ENCODE measurements at places on chromosomes 5 and 9. TPM values are rescaled to one million over a fixed set of nuclear protein-coding genes. Genes with fewer than 3 reads are reported as not detected.

DNA sequence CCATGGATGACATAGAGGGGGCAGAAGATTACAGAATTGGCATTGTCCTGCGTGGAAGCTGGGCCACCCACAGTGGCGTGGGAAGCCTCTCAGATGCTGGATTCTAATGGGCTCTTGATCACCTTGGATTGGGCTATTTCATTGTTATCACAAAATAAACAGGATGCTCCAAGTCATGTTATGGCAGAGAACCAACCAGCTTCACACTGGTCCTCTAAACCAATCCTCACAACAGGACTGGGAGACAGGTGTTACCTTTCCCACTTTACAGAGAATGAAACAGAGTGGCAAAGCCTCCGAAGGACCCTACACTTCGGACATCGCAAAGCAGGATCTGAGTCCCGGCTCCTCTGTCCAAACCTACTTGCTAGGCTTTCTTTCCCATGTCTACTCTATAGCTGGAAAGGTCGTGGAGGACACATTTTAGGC, 455 bp upstream of the SMIM3 start:
- no peak for DNase-seq

- no peak for DNase-seq
These were observed 289.1 kb upstream of the EDIL3 start for GRCh38 chr5:84673785-84674184.

The SHOC1 gene
- total RNA-seq, result not detected

DNA sequence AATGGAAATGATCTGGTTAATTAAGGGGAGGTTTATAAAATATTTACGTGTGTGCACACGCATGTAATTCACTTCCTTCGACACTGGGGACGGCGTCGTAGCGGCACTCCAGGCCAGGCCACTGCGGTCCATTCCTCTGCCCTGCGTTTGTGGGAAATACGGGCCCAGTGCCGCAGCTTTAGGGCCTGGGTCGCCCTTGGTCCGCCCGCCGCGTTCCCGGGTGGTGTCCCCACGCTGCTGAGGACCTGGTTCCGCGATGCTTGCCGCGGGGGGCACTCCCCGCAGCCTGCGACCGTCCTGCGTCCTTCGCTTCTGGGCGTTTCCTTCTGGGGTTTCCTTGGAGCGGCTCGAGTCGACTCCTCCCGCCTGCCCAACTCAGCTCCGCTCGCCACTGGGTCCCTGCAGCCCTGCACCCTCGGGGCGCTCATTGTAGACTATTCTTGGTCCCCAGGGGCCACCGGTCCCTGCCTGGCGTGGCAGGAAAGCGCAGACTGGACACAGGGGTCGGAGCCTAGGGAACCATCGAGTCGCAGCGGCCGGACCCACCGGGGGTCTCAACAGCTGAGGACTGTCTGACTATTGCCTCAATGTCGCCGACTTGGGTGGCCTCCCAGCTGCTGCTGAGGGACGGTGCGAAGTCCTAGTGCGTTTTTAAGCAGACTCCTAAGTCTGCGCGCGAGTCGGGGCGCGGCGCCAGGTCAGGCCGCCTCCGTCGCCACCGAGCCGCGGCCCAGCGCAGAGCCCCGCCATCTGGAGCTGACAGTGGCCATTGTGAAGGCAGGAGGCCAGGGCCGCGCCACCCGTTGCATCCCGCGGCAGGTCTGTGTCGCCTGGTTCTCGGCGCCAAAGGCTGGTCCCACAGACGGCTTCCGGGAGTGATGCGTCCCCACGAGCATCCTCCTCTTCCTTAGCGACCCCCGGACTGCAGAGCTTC, 4.4 kb upstream of the IRX1 start:
- no peak for DNase-seq

GRCh38 chr9:102922526-102922925, 72.6 kb upstream of the CYLC2 start:
- DNase-seq, result no peak

DNA sequence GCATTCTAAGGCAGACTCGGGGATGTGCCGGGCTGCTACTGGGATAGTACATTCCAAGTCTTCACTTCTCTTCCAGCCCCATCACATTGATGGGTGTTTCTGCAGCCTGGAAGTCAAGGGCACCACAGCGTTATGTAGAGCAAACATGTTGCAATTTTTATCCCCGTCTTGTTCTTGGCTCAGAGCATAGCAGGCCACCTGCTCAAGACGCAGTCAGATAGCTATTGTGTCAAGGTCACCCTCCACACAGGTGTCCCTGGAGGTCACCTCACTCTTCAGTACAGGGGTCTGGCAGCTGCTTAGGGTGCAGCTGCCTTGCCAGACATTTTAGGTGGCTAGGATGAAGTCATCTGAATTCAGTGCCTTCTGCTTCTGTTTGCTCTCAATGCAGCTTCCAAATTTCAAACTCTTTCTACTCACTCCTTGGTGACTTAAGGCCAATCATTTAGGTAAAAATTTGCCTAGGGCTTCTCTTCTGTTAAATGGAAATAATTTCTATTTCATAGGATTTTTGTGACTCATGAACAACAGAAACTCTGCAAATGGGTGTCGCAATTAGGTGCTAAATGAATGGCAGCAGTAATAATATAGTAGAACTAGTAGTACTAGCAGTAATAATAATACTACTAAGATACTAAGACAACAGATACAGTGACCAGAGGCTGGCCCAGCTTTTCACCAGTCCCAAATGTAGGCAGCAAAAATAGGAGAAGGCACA, 24.3 kb downstream of the KCNV2 start:
- no peak for DNase-seq

DNA sequence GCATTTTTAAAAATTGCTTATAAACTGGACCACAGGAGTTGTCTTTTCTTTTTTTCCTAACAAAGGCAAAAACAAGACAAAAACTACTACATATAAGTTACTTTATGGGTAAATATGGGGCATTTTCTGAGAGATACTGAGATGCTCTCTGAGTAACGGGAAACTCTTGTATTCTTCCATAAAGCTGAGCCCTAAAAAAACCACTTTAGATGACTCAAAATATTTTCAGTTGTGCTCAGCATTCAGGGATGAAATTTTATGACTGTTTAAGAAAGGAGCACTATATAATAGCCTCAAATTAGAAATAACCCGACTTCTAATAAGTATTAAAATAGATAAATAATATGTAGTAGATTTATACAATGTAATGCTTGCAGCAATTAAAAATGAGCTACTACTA, 644.5 kb downstream of the KCTD16 start:
- DNase-seq, result no peak

- DNase-seq, result no peak
These were observed 61.0 kb downstream of the CYSTM1 start for GRCh38 chr5:140235791-140236551.

- no peak for DNase-seq
These were observed 159.4 kb downstream of the ARHGAP26 start for GRCh38 chr5:142929587-142929986.

The ZNF189 gene
- total RNA-seq, result 6.3 TPM

DNA sequence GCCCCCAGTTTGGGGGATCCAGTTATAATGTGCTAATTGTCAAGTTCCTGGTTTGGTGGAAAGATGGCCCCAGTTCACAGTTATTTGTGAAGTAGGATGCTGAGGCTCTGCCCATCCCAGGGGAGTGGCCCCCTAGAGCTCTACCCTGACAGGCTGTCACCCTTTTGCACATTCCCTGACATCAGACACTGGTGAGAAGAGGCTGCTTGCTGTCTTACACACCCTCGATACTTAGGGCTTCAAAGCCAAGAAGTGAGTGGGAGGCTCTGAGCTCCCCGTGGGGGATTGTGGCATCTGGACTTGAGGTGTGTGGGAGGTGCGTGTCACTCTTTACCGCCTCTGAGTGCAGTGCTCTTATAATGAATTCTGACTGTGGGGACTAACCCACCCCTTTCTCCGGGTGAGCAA, 168.5 kb downstream of the DOCK2 start:
- DNase-seq, result no peak

The CATSPER3 gene
- total RNA-seq, result 0.50 TPM

The RASGRF2 gene
- total RNA-seq, result 32.3 TPM

The IFNA7 gene
- not detected for total RNA-seq

- no peak for DNase-seq
These were observed 77.0 kb downstream of the CSNK1A1 start for GRCh38 chr5:149474198-149474597.

The CEP78 gene
- 16.4 TPM for total RNA-seq
